CD8-positive, alpha-beta memory T cell (primary cell): ENCODE measurements at places on chromosomes 7 and 10.

- H3K36me3 ChIP-seq = no peaks in the 10 kb centered on the region
- no peaks in the 10 kb centered on the region for H3K27me3 ChIP-seq
- no peak overlapping the region for H3K27ac ChIP-seq
- no peaks in the 10 kb centered on the region for H3K4me1 ChIP-seq
Observed at GRCh38 chr10:97991871-97992270, 38.5 kb downstream of the CRTAC1 start.

DNA sequence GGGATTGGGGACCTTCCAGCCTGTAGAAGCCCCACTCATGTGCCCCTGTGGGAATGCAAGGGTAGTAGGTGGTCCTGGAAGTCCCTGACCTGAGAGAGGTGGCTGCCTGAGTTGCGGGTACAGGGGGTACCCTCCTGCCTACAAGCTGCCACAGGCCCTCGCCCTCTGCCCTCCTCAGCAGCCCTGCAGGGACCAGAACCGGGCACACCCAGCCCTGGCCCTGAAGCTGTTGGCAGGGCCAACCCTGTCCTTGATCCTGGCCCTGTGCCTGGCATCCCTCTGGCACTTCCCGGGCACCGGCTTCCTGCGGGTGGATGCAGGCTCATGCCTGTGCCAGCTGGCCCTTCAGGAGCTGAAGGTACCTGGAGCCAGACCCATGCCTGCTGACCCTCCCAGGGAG is 54.9 kb upstream of the ELN start:
- peaks cover 3% of the 10 kb centered on the region for H3K27me3 ChIP-seq
- no peak overlapping the region for H3K4me3 ChIP-seq
- no peak overlapping the region for H3K27ac ChIP-seq
- no peaks in the 10 kb centered on the region for H3K36me3 ChIP-seq
- no peaks in the 10 kb centered on the region for H3K4me1 ChIP-seq

DNA sequence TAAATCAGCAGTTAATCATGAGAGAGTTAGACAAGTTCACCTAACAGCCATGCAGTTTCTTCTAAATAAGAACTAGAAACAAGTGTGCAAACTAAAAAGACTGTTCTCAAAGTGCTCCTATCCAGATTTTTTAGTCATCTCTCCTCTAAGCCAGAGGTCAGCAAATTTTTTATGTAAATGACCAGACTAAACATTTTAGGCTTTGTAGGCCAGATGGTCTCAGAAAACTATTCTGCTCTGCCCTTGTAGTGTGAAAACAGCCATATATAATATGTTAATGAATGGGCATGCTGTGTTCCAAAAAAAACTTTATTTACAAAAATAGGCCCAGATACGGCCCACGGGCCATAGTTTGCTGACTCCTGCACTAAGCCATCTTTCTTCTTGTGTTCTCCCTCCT is 263.0 kb upstream of the LRRN3 start:
- no peak overlapping the region for H3K4me3 ChIP-seq
- no peaks in the 10 kb centered on the region for H3K36me3 ChIP-seq
- H3K4me1 ChIP-seq = no peaks in the 10 kb centered on the region
- H3K27ac ChIP-seq = no peak overlapping the region

- no peaks in the 10 kb centered on the region for H3K27me3 ChIP-seq
- H3K36me3 ChIP-seq = no peaks in the 10 kb centered on the region
- no peak overlapping the region for H3K4me3 ChIP-seq
- no peak overlapping the region for H3K27ac ChIP-seq
- DNase-seq = no peak
Observed at GRCh38 chr7:104967595-104967994, 46.4 kb upstream of the KMT2E start.

GRCh38 chr10:118875087-118875486 is 120.3 kb upstream of the CACUL1 start:
- H3K4me3 ChIP-seq = no peak overlapping the region
- no peaks in the 10 kb centered on the region for H3K36me3 ChIP-seq
- no peaks in the 10 kb centered on the region for H3K4me1 ChIP-seq
- DNase-seq = no peak

DNA sequence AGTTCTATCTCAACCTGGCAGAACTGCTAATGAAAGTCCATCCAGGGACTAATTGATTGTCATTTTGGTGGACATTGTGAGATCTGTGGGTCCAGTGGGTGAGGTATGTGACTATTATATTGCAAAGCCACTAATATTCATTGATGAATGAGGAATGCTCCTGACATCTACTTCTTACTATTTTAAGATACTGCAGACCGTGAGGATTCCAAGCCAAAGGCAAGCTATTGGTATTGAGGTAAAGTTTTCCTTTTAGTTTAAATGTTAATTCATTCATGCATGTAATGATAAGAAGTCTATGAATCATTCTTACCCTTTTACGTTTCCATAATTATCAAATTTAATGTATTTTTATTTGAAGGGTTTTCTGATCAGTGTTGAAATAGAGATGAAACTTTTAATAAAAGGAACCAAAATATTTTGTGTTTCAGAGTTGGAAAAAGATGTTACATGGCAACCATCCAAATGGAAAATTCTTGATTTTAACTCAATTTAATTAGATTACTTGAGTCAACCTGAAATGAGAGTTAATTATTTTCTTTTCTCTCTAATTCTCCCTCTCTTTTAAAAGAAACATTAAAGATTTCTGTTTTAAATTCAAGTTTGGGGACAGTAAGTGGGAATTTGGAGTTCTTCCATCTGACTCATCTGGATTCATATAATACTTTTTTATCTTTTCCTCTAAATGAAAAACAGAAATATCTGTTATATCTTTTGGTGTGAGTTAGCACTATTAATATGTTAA is 39.6 kb downstream of the NUP205 start:
- H3K4me1 ChIP-seq = no peaks in the 10 kb centered on the region
- no peaks in the 10 kb centered on the region for H3K27me3 ChIP-seq
- H3K36me3 ChIP-seq = peaks cover 32% of the 10 kb centered on the region
- no peak overlapping the region for H3K27ac ChIP-seq
- DNase-seq = no peak

DNA sequence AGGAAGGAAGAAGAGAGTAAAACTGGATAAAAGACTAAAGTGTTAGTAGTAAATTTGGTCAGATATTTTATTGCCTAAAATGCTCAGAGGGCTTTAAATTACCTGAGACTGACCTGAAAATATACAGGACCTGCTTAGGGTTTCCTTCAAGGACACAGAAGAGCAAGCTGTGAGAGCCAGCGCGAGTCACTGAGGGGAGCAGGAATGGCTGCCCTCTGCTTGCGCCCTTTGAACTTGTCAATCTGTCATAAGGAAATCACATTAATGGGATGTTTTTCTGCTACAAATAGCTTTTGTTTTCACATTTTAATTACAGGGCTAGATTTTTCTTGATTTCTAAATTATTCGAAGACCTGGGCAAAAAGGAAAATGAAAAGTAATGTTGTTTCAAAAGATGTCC is 26.9 kb downstream of the DNAJB9 start:
- H3K27me3 ChIP-seq = peaks cover 3% of the 10 kb centered on the region
- no peak overlapping the region for H3K4me3 ChIP-seq
- no peaks in the 10 kb centered on the region for H3K36me3 ChIP-seq
- H3K4me1 ChIP-seq = no peaks in the 10 kb centered on the region

DNA sequence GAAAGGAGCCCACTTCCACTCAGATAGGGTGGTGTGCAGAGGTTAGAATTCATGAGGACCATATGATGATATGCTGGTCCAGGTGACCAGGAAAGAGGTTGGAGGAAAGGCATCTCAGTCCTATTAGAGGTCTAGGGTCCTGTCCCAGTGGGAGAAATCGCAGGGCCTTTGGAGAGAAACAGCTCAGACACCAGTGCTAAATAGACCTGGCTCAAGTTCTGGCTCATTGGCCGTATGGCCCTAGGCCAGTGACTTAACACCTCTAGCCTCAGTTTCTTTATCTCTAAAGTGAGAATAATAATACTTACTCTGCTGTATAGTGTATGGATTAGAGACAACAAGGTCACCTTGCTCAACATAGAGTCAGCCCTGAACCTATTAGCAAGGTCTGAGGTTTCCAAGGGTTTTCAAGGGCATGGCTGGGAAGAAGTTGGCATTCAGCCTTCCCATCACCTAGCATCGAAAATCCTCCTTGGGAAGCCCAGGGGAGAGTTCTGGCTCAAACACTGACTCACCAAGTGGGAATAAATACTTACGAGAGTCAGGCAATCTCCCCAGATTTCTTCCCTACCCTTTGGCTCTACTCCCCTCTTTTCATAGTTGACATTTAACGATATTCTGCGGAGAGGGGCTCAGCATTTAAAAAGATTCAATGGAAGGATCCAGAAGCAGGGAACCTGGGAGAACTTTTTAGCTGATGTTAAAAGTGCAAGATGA is 473.1 kb upstream of the PODXL start:
- H3K36me3 ChIP-seq = no peaks in the 10 kb centered on the region
- no peak for DNase-seq
- no peaks in the 10 kb centered on the region for H3K27me3 ChIP-seq
- no peaks in the 10 kb centered on the region for H3K4me1 ChIP-seq

GRCh38 chr7:139718859-139719258 is 58.9 kb downstream of the HIPK2 start:
- no peak overlapping the region for H3K4me3 ChIP-seq
- H3K36me3 ChIP-seq = peaks cover 13% of the 10 kb centered on the region
- peaks cover 8% of the 10 kb centered on the region for H3K4me1 ChIP-seq

DNA sequence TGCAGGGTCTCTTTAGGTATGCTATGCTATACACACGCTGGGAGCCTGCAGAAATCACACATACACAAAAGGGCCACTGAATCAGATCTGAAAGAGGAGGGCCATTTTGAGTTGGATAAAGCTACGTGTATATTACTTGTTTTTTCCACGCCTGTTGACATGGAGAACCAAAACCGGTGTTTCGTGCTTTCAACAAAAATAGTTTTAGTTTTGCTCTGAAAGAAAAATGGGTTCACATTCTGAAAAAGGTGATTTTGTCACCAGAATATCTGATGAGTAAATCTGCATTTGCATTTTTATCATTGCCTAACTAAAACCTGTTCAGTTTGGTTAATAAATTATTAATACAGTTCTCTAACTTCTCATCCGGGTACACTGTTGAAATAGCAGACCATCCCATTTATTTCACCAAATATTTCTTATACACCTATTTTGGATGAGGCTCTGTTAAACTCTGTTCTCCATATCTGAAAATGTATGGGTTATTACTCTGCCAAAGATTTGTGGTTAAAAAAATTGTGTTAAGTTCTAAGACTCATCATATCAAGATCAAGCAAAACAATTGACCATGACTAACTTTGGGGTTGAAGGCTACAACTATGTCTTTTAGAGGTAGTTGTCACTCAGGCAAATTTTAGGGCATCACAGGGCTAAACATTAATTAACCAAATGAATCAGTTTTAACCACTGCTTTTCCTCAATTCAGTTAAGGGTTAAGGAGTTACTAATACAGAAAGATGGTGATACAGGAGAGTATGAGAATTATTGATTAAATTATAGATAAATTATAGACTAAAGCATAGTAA is 101.2 kb upstream of the RPA3 start:
- H3K4me1 ChIP-seq = peaks cover 25% of the 10 kb centered on the region
- DNase-seq = no peak
- H3K27ac ChIP-seq = no peak overlapping the region
- H3K36me3 ChIP-seq = no peaks in the 10 kb centered on the region
- no peak overlapping the region for H3K4me3 ChIP-seq

- H3K27me3 ChIP-seq = no peaks in the 10 kb centered on the region
- H3K4me1 ChIP-seq = no peaks in the 10 kb centered on the region
- H3K4me3 ChIP-seq = no peak overlapping the region
- H3K36me3 ChIP-seq = no peaks in the 10 kb centered on the region
- H3K27ac ChIP-seq = no peak overlapping the region
Observed at GRCh38 chr7:17985473-17986239, 42.0 kb downstream of the PRPS1L1 start.

DNA sequence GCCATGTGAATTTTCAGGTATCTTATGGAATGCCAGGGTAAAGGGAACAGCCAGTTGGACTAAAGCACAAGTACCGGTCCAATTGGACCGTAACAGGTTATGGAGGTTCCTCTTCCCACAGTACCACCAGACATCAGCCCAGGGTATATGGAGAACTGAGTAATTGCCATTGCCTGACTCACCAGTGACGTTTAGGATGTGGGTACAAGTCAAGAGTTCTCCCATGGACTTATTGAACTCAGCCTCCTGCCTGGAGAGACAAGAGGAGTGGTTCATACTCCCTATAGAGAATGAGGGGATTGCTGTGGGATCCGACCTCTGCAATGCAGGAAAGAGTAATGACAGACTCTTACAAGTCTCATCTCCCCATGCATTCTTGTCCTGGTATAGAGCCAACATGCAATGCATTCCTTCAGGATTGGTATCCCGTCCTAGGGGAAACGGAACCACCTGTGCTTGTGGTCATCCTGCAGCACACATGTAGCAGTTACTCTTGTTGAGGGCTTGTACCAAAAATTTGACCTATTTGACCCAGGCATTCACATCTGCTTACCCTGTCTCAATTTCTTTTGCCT is 30.7 kb upstream of the ELOVL3 start:
- DNase-seq = no peak
- no peaks in the 10 kb centered on the region for H3K4me1 ChIP-seq
- no peak overlapping the region for H3K27ac ChIP-seq

DNA sequence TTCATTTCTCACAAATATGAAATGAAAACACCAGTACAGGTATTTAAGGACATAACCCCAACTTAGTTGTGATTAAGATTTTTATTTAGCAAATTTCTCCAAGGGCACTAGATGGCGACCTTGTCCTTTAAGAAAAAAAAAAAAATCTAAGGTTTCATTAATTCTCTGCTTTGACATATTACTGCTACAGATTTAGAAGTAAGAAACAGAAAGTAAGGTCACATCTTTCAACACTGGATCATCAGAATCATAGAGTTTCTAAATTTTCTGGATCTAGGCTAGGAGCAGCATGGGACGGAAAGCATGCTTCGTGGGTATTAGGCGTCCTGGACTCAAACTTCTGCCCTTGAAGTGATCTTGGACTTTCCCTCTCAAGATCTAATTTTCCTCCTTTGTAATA is 85.5 kb upstream of the PRKG1 start:
- no peak overlapping the region for H3K27ac ChIP-seq
- H3K27me3 ChIP-seq = peaks cover 7% of the 10 kb centered on the region
- H3K4me1 ChIP-seq = no peaks in the 10 kb centered on the region
- no peaks in the 10 kb centered on the region for H3K36me3 ChIP-seq
- H3K4me3 ChIP-seq = no peak overlapping the region

- H3K4me3 ChIP-seq = no peak overlapping the region
- H3K4me1 ChIP-seq = peaks cover 16% of the 10 kb centered on the region
- no peaks in the 10 kb centered on the region for H3K36me3 ChIP-seq
- no peaks in the 10 kb centered on the region for H3K27me3 ChIP-seq
- DNase-seq = no peak
Observed at GRCh38 chr10:130244031-130244927, 108.1 kb downstream of the GLRX3 start.

DNA sequence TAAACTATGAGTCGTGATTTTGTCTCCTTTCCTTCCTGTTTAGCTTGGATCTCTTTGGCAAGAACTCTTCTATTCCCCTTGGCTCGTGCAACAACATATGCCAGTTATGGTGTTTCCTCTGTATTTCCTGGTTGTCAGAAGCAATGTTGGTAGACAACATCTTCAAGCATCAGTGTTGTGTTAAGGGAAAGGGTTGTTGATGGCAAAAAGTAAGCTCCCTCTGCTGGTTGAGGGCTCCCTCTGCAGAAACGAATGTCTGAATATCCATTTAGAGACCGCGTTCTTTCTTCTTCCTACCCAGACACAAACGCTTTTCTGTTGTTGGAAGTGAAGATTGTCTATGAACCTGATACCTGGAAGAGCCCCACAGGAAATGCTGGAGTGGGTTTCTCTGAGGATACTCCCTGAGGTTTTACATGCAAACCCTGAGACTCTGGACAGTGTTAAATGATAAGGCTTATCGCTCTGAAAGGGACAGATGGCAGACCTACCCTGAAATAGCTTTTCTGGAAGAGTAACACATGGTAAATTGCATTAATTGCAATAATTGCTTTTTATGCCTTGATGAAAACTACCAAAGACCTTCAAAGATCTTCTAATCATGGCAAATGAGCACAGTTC is 23.5 kb upstream of the C1QL3 start:
- no peaks in the 10 kb centered on the region for H3K27me3 ChIP-seq
- no peak overlapping the region for H3K4me3 ChIP-seq

GRCh38 chr7:73633323-73633722 is 9.0 kb upstream of the MLXIPL start:
- DNase-seq = no peak
- H3K27ac ChIP-seq = no peak overlapping the region
- no peaks in the 10 kb centered on the region for H3K27me3 ChIP-seq
